Caco-2 (cell line): ENCODE measurements at places on chromosomes 3 and 15.

GRCh38 chr3:171190668-171191067, 164.1 kb upstream of the SLC2A2 start:
- DNase-seq = no peak

DNA sequence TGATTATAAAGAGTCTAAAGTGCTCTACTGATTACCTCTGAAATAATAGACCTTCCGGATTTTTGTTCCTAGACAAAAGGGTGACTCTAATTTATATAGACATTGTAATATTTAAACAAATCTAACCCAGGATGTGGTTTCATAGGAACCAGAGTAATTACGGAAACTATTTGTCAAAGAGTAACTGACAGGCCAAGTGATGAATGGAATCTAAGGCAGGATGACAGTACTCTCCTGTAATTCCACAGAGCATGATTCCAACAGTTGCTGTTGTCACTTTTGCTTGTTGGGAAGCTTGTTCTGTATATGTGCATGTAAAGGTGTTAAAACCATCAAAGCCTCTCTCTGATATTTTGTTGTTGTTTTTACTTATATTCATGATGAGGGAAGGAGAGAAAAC, 1141.0 kb downstream of the IGSF11 start:
- DNase-seq = no peak

GRCh38 chr15:83287541-83288027, 3.1 kb upstream of the BNC1 start:
- no peak for DNase-seq

- DNase-seq = no peak
Observed at GRCh38 chr3:6099458-6100075, 761.3 kb upstream of the GRM7 start.

- DNase-seq = peak; percentile 44
Observed at GRCh38 chr3:41893977-41894376, 67.9 kb downstream of the ULK4 start.

- DNase-seq = no peak
Observed at GRCh38 chr15:66857694-66858093, 155.7 kb downstream of the SMAD6 start.

DNA sequence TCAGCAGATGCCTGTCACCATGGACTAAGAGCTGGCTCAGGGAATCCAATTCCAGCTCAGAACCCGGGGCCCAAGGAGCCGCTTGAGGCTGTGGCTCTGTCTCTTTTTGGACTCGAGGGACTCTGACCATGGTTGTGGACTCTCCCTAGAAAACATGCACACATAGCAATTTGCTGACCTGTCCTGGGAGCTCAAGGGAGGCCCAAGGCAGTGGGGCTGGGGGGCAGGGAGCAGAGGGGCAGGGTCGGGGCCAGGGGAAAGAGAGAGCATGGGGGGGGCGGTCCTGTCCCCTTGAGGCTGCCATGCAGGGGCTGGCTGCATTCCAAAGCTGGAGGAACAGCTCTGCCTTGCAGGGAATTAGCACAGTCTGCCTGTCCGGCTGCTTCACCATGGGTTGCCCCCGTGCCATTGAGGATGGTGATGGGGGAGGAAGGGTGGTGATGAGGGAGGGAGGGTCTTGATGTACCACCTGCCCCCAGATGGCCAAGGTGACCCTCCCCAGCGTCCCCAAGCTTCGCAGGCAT, 190.1 kb downstream of the GOLGA6L6 start:
- no peak for DNase-seq

DNA sequence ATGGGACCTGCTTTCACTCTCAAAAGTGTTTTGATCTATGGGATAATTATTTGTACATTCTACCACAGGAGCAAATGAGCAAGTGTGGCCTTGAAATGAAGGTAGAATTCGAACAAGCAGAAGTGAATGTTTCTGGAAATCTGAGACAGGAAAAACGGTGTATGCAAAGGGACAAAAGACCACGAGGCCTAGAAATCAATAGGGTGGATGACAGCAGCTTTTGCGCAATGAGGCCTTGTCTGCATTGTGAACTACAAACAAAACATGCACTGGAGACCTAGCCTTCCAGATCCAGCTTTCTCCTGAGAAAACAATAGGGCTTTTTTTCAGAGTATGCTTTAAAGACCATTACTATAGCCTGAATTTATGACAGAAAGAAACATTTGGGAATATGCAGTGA, 1137.0 kb downstream of the ROBO2 start:
- no peak for DNase-seq

DNA sequence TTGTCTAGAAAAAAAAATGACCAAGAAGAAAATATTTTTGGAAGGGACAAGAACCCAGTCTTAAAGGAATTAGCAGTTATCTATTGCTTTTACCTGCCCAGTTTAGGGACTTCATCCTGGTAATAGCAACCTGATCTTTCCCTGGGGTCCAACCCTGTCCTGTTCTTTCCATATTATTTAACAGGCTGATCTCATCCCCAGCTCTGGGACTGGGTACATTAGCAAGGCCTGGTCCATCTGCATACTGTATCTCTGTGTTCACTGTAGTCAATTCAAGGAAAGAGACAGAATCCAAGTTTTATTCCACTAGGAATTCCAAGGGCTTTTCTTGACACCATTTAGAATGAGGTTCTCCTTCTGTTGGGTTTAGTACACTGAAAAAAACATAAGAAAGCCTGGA, 191.7 kb upstream of the GADL1 start:
- no peak for DNase-seq

DNA sequence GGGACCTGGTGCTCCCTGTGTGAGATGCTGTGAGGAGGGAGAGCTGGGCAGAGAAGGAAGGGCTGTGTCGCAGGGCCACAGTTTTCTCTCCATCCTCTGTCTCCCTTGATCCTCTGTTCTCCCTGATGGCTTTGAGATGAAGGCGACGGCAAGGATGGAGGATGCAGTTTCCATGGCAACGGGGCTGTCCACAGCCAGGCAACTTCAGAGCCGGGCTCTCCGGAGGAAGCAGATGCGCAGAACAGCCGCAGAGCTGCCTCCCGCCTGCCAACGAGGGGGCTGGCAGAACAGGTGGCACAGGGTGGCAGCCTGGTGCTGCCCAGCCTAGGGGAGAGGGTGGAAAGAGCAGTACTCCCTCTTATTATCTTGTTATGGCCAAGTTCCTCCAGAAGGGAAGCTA, 9.9 kb upstream of the GRM2 start:
- no peak for DNase-seq

GRCh38 chr15:52124270-52124880, 11.8 kb upstream of the BCL2L10 start:
- no peak for DNase-seq

DNA sequence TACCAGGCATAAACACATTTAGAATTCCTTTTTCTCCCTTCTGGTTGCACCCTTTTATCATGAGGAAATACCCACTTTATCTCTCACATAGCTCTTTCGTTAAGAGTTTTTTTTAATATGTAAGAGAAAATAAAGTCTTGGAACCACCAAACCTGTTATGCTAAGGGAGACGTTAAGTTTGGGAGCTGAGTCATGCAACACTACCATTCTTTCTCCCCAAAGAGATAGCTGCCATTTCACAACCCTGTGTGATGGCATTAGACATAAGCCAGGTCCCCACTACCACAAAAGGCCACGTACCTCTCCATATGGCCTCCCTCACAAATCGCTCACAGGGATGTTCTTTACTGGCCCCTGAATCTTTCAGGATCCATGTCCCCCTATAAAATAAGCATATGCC, 7.6 kb upstream of the NIPA1 start:
- no peak for DNase-seq

DNA sequence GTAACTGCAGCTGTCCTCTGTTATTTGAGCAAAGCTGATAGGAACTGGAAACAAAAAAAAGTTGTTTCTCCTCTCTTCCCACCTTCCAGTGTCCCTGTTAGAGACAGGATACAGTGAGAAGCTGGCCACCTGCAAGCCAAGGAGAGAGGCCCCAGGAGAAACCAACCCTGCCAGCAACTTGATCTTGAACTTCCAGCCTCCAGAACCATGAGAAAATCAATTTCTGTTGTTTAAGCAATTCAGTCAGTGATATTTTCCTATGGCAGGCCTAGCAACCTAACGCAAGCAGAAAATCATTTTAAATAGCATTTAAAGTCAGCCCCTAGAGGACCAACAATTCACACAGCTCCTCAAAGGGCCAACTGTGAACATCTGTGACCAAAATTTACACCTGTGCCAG, 291.3 kb downstream of the OXSM start:
- no peak for DNase-seq

- no peak for DNase-seq
Observed at GRCh38 chr15:97962263-97962662, 1.8 kb downstream of the ARRDC4 start.

- DNase-seq = no peak
Observed at GRCh38 chr15:97592778-97593177, 367.7 kb upstream of the ARRDC4 start.

- DNase-seq = no peak
Observed at GRCh38 chr3:185153171-185153771, 411 bp upstream of the C3orf70 start.

- DNase-seq = no peak
Observed at GRCh38 chr15:100771746-100772145, 107.9 kb upstream of the ALDH1A3 start.

GRCh38 chr15:60656481-60656880, 177.5 kb upstream of the ICE2 start:
- no peak for DNase-seq

- no peak for DNase-seq
Observed at GRCh38 chr3:154025007-154025406, 96.2 kb upstream of the ARHGEF26 start.

DNA sequence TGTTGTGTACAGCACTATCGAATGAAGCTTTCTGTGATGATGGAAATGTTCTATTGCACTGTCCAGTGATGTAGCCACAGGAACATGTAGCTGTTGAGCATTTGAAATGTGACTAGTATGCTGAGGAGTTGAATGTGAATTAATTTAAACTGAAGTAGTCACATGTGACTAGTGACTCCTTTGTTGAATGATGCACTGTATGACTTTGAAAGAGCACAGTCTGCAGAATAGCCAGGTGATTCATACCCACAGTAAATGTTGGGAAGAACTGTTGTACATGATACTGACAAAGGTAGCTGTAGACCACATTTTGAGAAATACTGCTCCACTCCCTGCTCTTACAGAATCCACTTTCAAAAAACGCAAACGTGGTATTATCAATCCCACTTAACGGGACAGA, 34.0 kb upstream of the ACTL6A start:
- DNase-seq = no peak

GRCh38 chr3:160003520-160004128, 15.0 kb downstream of the IL12A start:
- peak; percentile 67 for DNase-seq

GRCh38 chr3:129033151-129033550, 27.4 kb upstream of the GP9 start:
- DNase-seq = no peak

DNA sequence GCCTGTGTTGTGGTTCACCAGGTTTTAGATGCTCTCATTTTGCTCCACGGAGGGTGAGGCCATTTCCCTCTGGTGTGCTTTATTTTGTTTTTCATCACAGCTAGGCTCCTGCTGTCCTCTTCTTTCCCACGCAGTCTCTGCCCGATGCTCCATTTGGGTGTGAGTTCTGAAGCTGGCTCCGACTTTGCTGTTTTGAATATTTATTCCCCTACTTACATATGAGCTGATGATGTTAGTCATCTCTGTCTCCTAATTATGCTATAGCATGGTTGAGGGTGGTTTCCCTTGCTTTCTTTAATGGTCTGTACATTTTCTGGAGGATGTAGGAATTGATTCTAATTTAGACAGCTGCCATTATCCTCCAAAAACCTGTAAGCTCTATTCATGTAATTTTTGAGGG, 168.1 kb upstream of the MYRIP start:
- no peak for DNase-seq

GRCh38 chr3:183255348-183255730, 2.3 kb downstream of the B3GNT5 start:
- DNase-seq = no peak

GRCh38 chr15:85491691-85492090, 111.3 kb downstream of the AKAP13 start:
- DNase-seq = no peak

DNA sequence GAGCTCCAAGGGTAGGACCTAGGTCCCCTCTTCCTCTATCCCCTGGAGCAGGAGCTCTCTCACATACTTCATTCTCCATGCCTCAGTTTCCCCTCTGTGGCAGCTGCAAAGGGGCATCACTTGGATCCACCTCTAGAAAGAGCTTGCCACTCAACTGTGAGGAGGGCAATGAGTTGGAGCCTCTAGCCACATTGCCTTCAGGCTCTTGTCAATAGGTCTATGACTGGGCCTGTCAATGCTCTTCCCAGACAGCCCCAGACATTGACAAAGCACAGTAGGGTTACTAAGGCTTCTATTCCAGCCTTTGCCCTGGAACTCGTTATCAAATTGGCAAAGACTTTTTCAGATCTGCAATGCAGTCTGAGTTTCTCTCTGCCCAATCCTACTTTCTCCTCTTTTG, 4.4 kb upstream of the VIPR1 start:
- peak; percentile 10 for DNase-seq

DNA sequence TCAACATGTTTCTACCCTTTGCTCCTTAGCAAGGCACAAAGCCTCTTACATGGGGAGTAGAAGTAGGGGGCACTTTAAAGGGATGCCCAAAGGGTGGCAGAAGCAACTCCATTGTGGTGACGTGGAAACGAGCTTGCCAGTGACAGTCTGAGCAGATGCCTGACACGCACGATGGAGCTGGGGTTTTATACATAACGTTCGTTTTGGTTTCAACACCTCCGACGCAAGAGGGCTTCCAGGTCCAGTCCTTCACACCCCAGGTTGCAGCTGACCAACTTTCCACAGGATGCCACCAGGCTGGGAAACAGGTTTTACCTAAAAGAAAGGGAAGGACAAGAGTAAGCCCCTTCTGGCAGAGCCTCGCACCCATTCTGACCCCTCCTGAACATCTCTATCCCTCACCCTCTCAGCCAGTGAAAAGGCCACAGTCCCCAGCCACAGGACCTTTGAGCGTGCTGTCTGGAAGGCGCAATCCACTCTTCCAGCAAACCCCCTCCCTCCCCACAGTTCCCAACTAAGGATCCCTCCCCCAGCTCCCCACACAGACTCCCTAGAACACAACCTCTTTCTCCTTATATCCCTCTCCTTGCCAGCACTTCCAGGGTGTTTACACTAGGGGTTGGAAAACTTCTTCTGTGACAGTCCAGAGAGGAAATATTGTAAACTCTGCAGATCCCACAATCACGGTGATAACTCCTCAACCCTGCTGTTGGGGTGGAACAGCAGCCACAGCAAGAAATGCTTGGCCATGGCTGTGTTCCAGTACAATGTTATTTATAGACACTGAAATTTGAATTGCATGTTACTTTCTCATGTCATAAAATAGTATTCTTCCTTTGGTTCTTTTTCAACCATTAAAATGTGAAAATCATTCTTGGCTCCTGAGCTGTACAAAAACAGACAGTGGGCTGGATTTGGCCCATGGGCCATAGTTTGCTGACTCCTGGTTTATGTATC, 36.2 kb downstream of the FAM174B start:
- no peak for DNase-seq
